ENCODE measurements at places on chromosomes 3 and 15.

DNA sequence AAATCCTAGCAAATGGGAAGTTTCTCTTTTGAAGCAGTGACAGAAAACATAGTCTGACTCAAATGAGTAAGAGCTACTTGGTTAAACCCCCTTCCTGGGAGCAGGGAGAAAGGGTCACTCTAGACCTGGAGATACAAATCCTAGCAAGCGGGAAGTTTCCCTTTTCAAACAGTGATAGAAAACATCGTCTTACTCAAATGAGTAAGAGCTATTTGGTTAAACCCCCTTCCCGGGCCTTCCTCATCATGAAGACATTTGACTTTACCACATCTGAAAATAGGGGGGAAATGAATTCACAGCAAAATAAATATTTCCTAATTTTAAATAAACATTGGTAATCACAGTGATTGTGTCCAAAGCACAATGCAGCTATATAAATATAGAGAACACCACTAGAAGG lies 79.2 kb downstream of the FOXB1 start:
- no peak for DNase-seq

DNA sequence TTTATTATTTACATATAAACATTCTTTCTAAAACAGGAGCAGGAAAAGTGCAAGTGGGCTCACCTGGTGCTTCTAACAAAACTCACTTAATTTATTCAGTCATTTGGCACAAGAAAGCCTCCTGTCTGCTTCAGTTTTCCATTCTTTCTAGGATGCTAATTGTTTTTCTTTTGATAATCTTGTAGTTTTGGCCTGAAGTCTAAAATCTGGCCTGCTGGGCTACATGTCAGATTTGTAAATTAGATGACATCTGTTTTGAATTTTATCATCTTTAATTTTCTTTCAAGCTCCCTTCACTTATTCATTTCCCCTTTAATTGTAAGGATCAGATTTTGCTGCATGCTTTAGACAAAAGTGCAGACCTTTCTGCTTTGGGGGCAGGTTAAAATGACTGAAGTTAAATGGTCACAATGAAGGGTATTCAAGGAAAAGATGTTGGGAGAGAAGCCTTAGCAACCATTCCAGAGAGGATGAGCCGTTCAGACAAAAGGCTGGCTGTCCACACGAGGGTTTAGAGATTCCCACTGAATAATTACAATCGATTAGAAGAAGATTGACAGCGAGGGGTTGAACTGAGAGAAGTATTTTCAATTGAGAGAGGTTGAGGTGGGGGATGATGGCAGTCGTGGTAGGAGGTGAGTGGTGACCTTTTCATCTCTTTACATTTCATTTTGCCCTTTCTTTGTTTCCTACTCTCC lies 59.9 kb upstream of the PTX3 start:
- no peak for DNase-seq

- no peak for DNase-seq
Measured at GRCh38 chr3:63795438-63795837, 23.7 kb upstream of the C3orf49 start.

GRCh38 chr15:98900356-98900755 lies 107.2 kb downstream of the PGPEP1L start:
- DNase-seq = no peak

- no peak for DNase-seq
Measured at GRCh38 chr3:164235289-164236028, 842.8 kb downstream of the SI start.

GRCh38 chr3:132803889-132804288 lies 81.7 kb upstream of the NPHP3 start:
- DNase-seq = no peak

DNA sequence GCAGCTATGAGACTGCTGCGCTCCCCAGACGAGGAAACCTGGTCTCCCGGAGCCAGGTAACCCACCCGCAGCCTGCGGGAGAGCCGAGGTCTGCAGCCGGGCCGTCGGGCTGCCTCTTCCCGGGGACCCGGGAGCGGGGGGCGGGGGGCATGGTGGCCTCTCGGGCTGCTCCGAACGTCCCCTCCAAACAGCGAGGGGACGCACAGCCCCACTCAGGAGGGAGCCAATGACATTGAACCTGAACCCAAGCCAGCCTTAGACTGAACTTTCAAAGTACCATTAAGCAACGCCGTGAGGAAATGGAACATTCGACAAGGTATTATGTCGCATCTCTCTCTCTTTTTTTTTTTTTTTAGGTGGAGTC lies 29.8 kb upstream of the ALDH1A3 start:
- no peak for DNase-seq

DNA sequence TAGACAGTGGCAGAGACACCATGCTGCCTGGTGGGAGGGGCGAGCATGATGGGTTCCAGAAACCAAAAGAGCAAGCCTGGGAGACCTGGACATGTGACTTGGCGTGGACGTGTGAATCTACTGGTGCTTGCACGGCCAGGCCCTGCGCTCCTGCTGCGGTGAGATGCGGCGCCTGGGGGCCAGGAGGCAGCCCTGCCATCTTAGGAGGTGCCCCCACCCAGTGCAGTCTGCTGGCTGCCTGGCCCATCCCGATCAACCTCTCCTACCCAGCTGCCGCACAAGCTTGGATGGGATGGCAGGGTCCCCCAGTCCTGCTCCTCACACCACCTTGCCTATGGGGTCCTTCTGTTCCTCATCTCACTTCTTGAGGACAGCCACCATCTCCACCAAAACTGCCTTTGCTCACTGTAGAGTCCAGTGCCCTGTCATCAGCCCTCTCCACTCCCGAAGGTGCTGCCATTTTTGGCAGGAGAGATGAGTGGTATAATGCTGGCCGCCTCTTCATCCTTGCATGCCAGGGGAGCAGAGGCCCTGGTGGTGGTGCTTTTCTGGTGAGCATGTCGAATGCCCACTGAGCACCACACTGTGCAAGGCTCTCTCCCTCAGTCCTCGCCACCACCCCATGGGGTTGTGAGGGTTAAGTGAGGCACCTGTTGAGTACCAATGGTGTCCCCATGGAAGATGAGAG lies 3.1 kb upstream of the ABTB1 start:
- no peak for DNase-seq

DNA sequence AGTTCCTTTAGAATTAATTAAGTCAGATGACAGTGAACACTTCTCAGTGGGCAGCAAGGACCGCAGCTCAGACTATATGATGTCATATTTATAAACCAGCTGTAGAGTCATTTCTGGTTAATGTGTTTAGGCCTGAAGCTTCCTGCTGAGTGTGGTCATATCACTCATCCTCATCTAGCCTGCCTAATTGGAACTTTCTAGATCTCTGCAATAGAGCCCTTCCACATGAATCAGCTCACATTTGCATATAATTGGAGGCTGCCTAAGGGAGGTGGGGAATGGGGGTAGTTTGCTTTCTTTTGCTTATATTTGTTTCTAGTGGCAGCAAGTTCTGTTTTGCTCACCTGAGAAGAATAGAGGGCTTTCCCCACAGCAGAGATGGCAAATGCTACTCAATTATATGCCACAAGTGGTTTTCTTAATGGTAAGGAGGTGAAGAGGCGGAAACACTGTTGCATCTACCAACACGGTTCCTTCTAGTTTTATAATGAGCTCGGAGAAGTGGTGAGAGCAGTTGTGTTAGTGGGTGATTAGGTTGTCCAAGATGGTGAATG lies 148.1 kb downstream of the KLHL25 start:
- peak; percentile 64 for DNase-seq

- no peak for DNase-seq
Measured at GRCh38 chr15:26736502-26737248, 36.2 kb downstream of the GABRB3 start.

GRCh38 chr15:33679061-33679460 lies 289.2 kb upstream of the CHRM5 start:
- DNase-seq = no peak

DNA sequence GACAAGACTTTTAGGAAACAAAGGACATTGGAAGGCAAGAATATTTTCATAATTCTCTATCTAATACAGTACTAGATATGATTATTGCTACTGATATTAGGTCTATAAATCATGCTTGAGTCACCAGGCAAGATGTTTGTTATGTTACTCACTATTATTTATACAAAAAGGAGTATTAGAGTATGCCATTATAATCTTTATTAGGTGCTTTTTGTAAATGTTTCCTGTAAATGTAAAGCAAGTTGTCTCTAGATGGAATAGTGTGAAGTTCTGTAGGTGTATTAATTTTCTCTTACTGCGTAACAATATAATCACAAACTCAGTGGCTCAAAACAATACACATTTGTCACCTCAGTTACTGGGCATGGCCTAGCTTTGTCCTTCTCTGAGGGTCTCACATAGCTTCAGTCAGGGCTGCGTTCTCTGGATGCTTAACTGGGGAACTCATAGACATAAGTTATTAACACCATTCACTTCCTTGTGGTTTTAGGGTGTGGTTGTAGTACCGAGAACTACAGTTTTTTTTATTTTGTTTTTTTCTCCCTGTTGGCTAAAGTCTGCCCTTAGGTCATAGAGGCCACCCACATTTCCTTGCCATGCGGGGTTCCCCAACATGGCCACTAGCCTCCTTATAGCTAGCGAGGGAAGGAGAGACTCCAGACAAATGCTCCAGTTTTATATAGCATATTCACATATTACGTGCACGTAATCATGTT lies 20.3 kb upstream of the MAP3K13 start:
- DNase-seq = no peak

- no peak for DNase-seq
Measured at GRCh38 chr3:28863186-28863585, 417.7 kb upstream of the RBMS3 start.

- no peak for DNase-seq
Measured at GRCh38 chr3:62277450-62277849, 95.9 kb downstream of the FEZF2 start.

- DNase-seq = no peak
Measured at GRCh38 chr3:64891021-64891420, 203.2 kb upstream of the ADAMTS9 start.

GRCh38 chr15:63166219-63166618 lies 8.9 kb upstream of the RPS27L start:
- DNase-seq = no peak

GRCh38 chr15:94610485-94610884 lies 379.1 kb downstream of the MCTP2 start:
- DNase-seq = no peak

- no peak for DNase-seq
Measured at GRCh38 chr3:2099779-2100191, 1.1 kb downstream of the CNTN4 start.

GRCh38 chr3:133413161-133414020 lies 13.5 kb downstream of the BFSP2 start:
- no peak for DNase-seq
